ENCODE measurements at places on chromosomes 3 and 15.

GRCh38 chr3:179046497-179047353 lies 24.9 kb downstream of the ZMAT3 start:
- no peak for ATAC-seq

- ATAC-seq, result no peak
These were observed 29.5 kb downstream of the ABHD2 start for GRCh38 chr15:89117790-89118189.

DNA sequence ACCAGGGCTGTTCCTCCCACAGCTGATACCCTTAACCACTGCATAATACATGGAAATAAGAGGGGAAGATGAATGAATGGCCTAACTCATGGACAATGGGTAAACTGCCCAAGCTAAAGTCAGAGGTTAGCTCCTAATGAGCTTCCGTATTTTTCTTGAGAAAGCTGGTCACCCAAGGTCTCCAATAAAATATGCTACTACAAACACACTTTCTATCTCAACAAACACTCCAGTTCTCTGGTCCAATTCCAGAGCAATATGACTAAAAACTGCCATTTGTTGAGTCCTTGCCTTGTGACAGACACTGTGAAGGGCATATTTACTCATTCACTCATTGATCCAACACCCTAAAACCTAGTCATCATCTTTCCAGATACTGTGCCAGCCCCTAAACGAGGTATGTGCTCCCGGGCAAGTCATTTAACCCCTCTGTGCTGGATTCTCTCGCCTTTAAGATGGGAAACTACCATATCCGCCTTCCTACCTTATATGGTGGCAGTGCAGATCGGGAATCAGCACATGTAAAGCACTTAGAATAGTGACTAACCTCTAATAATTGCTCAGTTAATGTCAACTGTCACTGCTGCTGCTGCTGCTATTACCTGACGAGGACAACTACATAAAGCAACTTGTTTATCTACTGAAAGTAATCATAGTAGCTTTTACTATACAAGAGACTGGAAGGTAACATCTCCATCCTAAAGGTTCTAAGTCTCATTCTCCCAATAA lies 89.1 kb downstream of the XXYLT1 start:
- no peak for ATAC-seq

GRCh38 chr3:16839271-16840100 lies 45.3 kb upstream of the PLCL2 start:
- no peak for ATAC-seq

GRCh38 chr3:187290503-187290902 lies 1.0 kb downstream of the MASP1 start:
- ATAC-seq, result no peak

GRCh38 chr15:52361975-52362494 lies 66.4 kb upstream of the MYO5C start:
- ATAC-seq, result no peak

GRCh38 chr3:18098960-18099587 lies 326.1 kb downstream of the SATB1 start:
- ATAC-seq, result no peak

- peak; percentile 51 for ATAC-seq
These were observed 163.2 kb downstream of the B3GALNT1 start for GRCh38 chr3:160941885-160942494.

DNA sequence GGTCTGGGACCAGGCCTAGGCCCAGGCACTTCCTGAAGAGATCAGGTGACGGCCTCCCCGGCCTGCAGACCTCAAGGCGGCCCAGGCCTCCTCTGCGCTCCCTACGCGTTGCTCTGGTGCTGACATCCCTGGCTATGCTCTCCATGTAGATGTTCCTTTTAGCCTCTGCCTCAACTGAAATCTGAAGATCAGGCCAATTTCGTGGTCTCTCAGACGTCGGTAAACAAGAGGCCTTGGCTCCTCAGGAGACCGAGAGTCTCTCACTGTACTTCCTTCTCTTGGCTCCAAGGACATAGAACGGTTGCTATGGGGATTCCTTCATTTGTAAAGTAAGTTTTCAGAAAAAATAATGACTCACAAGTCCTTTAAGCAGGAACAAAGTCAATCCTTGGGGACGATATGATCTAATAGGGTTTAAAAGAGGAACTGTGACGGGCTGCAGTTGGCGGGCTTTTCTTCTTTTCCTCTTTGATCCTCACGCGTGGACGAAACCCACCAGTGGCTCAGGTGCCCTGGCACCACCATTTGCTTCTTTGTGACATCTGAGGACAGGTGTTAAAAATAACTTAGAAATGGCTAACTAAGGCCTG lies 55.6 kb upstream of the CGNL1 start:
- ATAC-seq, result peak; percentile 68

DNA sequence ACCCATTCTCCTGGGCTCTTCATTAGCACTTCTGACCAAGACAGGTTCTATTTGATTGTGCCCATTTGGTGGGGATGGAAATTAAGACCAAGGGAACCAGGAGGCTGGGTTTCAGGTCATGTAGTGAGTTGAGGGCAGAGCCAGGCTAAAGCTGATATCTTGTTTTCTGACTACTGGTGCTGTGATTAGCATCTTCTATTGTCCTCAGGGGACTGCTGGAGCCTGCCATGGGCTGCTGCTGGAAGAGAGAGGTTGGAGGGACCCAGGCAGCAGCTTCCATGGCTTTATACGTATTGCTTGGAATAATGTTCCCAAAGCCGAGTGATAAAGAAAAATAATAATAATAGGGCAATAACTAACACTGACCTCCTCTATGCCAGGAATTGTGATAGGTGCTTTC lies 211.4 kb upstream of the ROPN1 start:
- no peak for ATAC-seq

DNA sequence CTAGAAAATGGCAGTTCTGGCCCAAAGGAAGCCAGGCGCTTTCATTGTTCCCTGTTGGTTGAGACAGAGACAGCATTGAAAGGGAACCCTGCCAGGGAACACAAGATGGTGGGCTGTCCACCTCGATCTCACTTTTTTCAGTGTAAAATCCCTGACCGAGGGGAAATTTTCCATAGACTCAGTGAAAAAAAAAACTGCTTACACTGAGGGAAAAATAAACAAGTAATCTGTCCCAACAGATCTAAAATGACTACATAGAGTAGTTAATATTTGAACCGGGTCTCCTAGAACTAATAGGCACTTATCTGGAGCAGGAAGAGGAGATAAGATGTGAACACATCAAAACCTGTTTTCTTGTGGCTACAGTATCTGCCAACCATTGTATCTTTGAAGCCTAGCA lies 763.4 kb upstream of the GOLIM4 start:
- ATAC-seq, result no peak

- no peak for ATAC-seq
These were observed 8.7 kb downstream of the WDR82 start for GRCh38 chr3:52269776-52270175.

- peak; percentile 71 for ATAC-seq
These were observed 43.2 kb downstream of the ARHGEF3 start for GRCh38 chr3:56758539-56758981.

Data from gastroesophageal sphincter (tissue), 4 donors.